ENCODE measurements at places on chromosomes 2 and 18.
A peak's percentile ranks its signal among the peaks of the same experiment; 100 is the strongest.

DNA sequence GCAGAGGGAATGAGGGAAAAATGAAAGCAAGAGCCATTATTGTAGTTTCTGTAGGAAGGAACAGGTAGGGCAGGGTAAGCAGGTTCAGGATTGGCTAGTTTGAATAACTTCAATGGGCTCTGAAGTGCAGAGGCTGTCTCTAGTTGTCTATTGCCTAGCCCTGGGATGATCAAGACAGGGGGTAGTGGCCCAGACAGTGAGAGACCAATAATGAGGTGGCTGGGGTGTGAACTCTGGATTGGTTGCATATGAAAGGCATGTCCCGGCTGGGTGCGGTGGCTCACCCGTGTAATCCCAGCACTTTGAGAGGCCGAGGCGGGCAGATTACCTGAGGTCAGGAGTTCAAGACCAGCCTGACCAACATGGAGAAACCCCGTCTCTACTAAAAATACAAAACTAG lies 67.5 kb upstream of the SLC38A11 start:
- no peak for DNase-seq

DNA sequence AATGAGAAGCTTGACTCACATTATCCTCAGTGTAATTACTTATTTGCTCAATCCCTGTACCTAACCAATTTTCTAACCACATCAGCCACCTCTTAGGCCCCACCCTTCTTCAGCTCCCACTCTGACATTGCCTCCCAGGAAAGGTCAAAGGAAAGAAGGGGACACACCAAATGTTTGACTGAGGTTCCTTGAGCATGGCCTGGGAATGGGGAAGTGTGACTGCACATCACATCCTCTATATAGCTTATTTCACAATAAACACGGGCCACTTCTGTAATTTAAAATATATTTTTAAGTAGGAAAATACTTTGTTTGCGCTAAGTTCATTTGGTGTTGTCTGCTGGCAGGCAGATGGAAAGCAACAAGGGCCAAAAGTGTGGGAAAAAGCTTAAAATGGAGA lies 3.0 kb upstream of the FIGLA start:
- DNase-seq, result no peak

DNA sequence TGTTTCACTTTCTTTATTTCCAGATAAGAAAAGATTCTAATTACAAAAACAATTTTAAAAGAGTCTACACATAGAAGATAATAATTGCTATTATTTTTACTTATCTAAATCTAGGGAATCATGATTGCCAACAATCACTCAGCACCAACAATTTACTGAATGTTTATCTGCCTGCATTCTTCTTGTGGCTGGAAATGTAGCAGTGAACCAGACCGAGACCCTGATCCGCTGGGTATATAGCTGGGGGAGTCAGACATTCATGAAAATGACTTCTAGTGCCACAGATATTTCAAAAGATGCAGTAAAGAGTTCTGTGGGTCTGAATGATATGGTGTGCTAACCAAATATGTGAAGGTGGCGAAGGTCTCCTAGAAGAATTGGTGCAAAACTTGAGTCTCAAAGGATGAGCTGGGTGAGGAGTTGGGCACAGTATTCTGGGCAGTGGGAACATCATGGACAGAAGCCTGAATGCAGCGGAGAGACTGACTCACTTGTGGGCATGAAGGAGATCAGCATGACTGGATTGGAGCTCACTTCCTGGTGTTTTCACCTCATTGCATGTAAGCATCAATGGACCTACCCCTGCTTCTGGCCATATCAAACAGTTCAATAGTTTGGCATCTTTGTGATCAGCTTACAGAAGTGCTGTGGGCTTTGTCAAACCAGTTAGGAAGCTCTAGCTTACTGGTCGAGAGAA lies 26.1 kb upstream of the FN1 start:
- no peak for DNase-seq

DNA sequence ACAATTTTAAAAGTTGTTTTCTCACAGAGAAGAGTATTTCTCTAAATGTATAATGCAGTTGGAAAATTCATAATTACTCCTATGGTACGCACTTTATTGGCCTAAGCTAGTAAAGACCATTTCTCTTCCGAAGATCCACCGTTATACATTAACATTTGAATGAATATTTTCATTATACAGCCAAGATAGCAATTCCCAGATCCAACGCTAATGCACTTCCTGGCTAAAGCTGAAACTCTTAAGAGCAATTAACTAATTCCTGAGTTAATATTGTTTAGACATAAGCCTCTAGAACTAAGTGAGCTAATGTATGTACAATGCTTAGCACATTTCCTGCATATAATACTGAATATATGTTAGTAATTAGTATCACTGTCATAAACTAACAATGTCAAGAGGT lies 56.2 kb downstream of the PDK1 start:
- DNase-seq, result no peak

- DNase-seq, result no peak
Observed at GRCh38 chr2:202098291-202098690, 25.2 kb downstream of the KIAA2012 start.

DNA sequence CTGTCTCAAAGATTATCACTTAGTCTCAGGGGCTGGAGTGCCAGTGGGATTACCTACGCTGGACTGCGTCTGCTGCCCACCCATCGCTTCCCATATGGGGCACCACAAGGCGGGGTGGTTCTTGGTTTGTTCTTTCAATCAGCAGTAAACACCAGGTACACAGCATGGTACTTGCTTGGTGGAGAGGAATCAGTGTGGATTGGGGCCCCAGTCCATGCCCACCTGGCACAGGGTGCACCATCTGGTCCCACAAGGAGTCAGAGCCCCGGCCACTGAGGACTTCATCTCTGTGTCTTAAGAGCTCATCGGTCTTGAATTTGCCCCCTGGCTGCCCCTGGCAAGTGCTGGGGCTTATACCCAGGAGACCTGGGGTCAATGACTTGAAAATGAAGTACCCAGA lies 96.2 kb downstream of the GLI2 start:
- no peak for DNase-seq

DNA sequence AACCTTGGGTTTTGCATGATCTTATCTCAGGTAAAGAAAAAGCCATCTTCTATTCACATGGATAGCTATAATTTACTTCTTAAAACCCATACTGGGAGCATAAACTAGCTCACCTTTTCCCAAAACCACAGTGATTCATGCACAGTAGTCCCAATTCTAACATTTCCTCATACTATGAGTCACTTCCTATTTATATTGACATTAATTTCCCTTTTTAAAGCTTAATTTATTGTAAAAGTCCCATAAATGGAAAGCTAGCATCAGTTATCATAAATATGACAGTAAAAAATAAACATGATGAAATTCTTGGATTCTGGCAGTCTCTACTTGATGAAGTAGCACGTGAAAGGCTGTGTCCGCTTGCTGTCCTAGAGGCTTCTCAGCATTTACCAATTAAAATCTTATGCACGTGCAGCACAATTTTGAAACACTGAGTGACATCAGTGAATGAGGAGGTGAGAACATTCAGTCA lies 180.1 kb downstream of the CDH2 start:
- no peak for DNase-seq

DNA sequence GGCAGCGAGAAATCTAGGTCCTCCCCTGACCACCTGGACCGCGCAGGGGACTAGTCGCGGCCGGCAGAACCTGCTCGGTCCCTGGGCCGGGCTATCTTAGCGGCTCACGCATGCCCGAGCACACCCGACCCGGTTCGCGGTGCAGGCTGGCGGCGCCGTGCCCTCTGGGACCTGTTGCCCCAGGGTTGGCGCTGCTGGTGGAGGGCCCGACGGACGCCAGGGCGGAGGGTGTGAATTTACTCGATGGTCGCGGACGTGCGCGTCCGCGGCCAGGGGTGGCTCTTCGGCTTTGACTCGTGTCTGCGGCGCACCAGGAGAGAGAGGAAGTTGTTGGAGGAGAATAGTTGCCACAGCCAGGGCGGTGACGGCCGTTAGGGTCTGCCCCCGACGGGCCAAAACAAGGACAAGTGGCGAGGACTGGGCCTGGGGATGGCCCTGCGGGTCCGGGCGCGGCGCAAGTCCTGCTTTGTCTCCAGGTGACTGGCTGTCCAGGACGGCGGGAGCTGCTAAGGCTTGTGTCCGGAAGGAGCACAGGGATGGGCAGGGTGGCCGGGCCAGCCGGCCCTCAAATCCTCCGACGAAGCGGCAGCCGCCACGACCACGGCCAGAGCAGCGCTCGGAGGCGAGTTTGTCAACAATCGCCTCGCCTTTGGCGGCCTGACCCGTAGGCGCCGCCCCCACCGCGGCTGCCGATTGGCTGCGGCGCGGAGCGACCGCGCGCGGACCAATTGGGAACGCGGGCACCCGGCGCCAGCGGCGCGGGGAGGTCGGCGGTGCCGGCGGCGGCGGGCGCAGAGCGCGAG lies 1.3 kb downstream of the BCL2L11 start:
- DNase-seq, result peak; percentile 66

All from stimulated activated CD8-positive, alpha-beta memory T cell treated with anti-CD3 and anti-CD28 coated beads, Interleukin-12 subunit alpha, Interleukin-12 subunit beta, amount 100 ng/mL, for 4 hours (primary cell).